Upper lobe of right lung (tissue), 1 donor: ENCODE measurements at places on chromosomes 4 and X.
A peak's percentile ranks its signal among the peaks of the same experiment; 100 is the strongest.

GRCh38 chr4:126937342-126937741, 695.4 kb upstream of the INTU start:
- H3K36me3 ChIP-seq = no peaks in the 10 kb centered on the region
- H3K4me1 ChIP-seq = no peaks in the 10 kb centered on the region
- no peak overlapping the region for H3K27ac ChIP-seq
- DNase-seq = no peak
- no peaks in the 10 kb centered on the region for H3K27me3 ChIP-seq

DNA sequence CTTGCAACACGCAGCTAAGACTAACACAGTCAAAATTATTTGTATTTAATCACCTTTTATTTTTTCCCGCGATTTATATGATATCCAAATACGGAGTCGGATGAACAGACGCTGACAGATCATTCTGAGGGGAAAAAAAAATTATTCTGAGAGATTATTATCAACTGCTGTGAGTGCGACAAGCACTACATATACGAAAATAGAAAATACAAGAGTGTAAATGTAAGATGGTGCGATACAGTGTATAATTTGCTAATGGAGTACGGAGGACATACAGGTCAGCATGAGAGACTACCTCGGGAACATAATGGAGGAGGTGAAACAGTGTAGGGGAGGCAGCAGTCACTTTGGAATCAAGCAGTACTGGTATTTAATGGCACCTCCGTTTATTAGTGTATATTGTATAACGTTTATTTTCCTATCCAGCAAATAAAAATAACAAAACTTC, 2.8 kb upstream of the LIN54 start:
- DNase-seq = no peak
- no peaks in the 10 kb centered on the region for H3K36me3 ChIP-seq
- H3K4me1 ChIP-seq = peaks cover 30% of the 10 kb centered on the region
- H3K4me3 ChIP-seq = peak overlapping the region; percentile 77

GRCh38 chr4:90002441-90003062, 107.9 kb downstream of the MMRN1 start:
- H3K27me3 ChIP-seq = no peaks in the 10 kb centered on the region
- no peaks in the 10 kb centered on the region for H3K4me1 ChIP-seq
- no peak for DNase-seq
- no peak overlapping the region for H3K27ac ChIP-seq
- no peak overlapping the region for H3K4me3 ChIP-seq

DNA sequence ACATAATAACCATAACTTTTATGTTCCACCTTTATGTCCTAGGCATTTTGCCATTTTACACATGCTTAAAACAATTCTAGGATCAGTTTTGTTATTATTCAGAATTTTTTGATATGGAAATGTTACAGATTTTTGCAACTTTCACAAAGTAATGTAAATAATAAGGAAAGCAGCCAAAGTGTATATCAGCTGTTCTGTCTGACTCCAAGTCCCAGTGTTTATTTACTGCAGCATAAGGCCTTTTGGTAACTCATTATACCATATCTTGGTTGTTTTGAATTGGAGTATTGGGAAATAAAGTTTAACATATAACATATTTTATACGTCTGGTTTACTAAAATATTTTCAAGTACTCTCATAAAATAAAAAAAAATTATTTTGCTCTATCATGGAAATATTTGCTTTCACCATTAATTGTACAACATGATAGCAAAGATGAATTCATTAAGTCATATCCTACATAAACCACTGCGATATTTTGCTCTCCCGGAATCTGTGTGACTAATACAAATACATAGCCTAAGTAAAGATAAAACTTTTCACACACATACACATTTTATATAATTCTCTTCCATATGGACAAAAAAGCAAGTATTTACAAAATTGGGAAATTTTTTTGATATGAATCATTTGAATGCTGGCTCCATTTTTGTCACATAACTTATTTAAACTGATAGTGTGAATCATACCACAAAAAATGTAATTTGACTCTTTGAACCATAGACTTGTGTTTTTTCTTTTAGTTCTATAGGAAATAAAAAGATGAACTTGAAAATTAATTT, 399.0 kb downstream of the PABPC4L start:
- no peaks in the 10 kb centered on the region for H3K27me3 ChIP-seq
- DNase-seq = no peak
- H3K36me3 ChIP-seq = no peaks in the 10 kb centered on the region

- DNase-seq = peak; percentile 65
- no peaks in the 10 kb centered on the region for H3K27me3 ChIP-seq
- H3K4me3 ChIP-seq = peak overlapping the region; percentile 70
- peak overlapping the region; percentile 95 for H3K27ac ChIP-seq
- peaks cover 4% of the 10 kb centered on the region for H3K4me1 ChIP-seq
These were observed 498 bp downstream of the RBMX start for GRCh38 chrX:136880003-136880451.

GRCh38 chrX:97039363-97040029, 155.8 kb downstream of the RPA4 start:
- no peaks in the 10 kb centered on the region for H3K36me3 ChIP-seq
- no peaks in the 10 kb centered on the region for H3K27me3 ChIP-seq
- H3K4me1 ChIP-seq = no peaks in the 10 kb centered on the region
- no peak overlapping the region for H3K27ac ChIP-seq
- no peak overlapping the region for H3K4me3 ChIP-seq

DNA sequence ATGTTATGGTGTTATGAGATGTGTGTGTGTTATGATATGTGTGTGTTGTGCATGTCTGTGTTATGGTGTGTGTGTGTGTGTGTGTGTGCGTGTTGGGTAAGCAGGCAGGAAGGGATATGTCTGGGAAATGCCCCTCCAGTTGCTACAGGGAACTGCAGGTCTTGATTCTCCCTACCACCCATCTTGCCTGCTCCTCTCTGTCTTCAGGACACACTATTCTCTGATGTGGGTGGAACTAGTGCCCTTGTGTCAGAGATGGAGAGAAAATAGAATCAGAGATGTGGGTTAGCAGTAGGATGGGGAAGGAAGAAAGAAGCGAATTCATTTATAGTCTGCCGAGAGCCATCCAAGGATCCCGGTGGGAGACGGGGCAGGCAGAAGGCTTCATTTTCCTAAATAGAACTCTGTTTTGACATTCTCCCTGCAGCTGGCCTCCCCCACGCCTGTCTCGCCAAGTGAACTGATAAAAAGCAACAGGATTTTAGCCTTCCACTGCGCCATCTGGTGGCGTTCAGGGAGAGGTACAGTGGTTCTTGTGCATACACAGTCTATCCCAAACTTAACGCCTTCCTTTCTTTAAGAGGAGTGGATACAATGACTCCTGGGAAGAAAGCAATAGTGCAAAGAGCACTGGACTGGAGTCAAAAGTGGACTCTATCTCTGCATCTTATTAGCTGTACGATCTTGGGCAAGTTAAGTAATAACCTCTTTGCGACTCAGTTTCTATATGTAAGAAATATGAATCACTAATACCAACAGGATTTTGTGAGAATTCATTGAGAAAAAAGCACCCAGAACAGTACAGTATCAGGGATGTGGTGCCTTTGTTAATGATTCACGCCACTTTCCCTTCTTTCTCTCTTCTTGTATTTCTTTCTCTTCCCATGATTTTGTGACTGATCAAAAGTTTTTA, 14.1 kb upstream of the MGST2 start:
- no peak overlapping the region for H3K4me3 ChIP-seq
- no peaks in the 10 kb centered on the region for H3K36me3 ChIP-seq
- no peak overlapping the region for H3K27ac ChIP-seq
- no peaks in the 10 kb centered on the region for H3K4me1 ChIP-seq
- peak; percentile 75 for DNase-seq
- no peaks in the 10 kb centered on the region for H3K27me3 ChIP-seq

DNA sequence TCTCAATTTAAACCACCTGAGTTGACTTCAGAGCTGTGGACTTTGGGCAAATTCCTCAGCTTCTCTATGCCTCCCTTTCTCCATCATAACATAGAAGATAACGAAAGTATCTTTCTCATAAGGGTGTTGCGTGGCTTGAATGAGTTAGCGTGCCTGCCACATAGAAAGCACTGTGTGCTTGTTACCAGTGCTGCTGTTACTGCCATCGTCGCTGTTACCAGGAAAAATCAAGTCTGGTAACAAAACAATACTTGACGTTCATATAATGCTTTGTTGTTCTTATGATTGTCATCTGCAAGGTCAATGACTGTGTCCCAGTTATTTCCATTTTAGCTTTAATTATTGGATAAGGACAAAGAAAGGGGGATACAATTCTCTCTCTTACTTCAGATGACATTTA, 64.4 kb downstream of the DDX60L start:
- no peaks in the 10 kb centered on the region for H3K27me3 ChIP-seq
- no peaks in the 10 kb centered on the region for H3K4me1 ChIP-seq
- H3K4me3 ChIP-seq = no peak overlapping the region
- no peak for DNase-seq

DNA sequence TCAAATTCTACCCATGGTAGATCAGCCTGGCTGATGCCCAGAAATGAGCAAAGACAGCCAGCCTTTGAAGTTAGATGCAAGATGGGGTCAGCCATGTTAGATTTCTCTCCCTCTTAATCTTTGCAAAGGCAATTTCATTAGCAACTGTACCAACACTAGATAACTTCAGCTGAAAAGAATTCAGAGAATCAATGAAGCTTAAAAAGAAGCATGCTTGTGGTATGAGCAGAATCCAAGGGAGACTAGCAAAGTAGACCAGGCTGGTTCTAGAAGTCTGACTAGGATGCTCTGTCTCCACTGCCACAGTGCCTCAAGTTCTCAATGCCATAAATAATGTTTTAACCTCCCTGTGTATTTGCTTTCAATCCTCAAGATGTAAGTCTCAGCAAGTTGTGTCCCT, 247.3 kb downstream of the SLC7A11 start:
- no peak for DNase-seq
- no peak overlapping the region for H3K27ac ChIP-seq
- H3K4me3 ChIP-seq = no peak overlapping the region
- H3K36me3 ChIP-seq = no peaks in the 10 kb centered on the region

GRCh38 chr4:76211769-76212708, 1.6 kb downstream of the SCARB2 start:
- peak overlapping the region; percentile 82 for H3K4me3 ChIP-seq
- H3K36me3 ChIP-seq = no peaks in the 10 kb centered on the region

DNA sequence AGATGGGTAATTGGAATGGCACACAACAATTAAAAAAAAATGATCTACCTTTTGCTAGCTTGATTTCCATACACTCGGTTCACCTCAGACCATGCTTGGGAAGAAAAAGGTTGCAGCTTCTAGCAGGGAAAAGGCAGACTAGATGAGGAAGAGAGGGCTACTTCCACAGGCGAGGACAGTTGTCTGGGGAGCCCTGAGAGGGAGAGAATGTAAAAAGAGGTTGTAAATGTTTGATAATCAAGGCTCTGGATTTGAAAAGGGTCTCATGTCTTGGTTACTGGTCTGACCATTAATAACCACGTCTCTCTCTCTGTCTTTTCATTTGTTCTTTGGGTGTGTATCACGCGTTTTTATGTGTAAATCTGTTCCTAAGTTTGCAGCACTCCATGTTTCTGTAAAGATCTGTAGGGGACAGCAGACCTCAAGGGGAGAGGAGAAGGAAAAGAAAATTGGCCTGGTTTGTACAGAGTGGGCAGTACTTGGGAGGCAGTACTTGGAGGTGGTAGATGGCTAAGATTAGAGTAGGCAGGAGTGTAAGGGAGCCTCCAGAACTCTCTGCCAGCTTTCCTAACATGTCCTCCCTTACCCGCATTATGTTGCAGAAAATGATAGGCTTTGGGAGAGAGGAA, 750 bp downstream of the ARMCX5 start:
- no peaks in the 10 kb centered on the region for H3K36me3 ChIP-seq
- peak overlapping the region; percentile 61 for H3K4me3 ChIP-seq
- DNase-seq = no peak
- H3K27me3 ChIP-seq = no peaks in the 10 kb centered on the region
- H3K4me1 ChIP-seq = no peaks in the 10 kb centered on the region
- H3K27ac ChIP-seq = peak overlapping the region; percentile 84

DNA sequence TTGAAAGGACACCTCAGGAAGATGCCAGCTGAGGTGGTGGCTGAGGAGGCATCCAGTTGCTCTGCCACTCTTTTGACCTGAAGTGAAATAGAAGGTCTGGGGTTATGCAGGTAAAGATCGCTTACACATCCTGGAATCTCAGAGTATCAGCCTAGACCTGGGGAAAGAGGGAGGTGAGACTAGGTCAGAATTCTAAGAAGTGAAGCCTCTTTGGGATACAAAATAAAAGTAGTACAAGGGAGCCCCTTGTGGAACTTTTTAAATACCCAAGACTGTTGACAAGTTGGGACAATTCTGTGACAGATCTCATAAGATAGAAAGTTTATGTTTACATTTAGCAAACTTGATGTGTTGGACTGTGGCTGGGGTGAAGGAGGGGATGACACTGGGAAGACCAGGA, 263.1 kb downstream of the SPRY1 start:
- H3K27me3 ChIP-seq = no peaks in the 10 kb centered on the region
- no peak for DNase-seq
- no peaks in the 10 kb centered on the region for H3K36me3 ChIP-seq

DNA sequence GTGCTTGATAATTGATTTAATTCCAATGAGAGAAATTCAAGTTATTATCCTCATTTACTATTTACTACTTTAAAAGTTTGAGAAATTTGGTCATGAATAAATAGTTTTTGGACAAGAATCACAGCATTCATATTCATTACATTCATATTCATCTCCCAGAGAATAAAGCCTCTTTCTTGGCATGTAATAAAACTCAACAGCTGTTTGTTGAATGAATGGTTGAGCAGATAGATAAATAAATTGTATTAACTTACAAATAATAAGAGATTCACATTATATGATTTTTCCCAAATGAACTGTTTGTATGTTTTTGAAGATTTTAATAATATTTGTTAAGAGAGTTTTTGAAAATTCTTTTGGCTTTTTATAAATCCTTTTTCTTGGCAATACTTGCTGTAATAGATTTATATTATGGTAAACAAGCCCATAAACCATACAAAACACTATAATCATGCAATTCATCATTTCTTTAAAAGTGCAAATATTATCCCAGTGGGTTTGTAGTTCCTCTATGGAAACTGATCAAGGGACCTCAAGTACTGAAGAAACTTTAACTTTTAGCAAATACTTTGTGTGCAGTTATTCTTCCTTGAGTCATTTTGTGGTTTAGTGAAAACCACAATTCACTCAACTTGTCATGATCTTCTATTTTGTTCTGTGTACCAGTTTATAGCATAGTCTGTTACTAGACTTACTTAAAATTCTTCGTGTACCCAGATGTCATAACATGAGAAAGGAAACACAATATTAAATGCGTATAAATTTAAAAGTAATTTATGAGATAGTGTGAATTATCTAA, 371.8 kb downstream of the ADGRL3 start:
- no peak for DNase-seq
- H3K27ac ChIP-seq = no peak overlapping the region
- no peak overlapping the region for H3K4me3 ChIP-seq
- no peaks in the 10 kb centered on the region for H3K27me3 ChIP-seq
- no peaks in the 10 kb centered on the region for H3K4me1 ChIP-seq
- H3K36me3 ChIP-seq = no peaks in the 10 kb centered on the region

- peaks cover 11% of the 10 kb centered on the region for H3K4me1 ChIP-seq
- DNase-seq = peak; percentile 85
- H3K27ac ChIP-seq = peak within 1 kb of the TSS; percentile 75
- no peaks in the 10 kb centered on the region for H3K36me3 ChIP-seq
- H3K27me3 ChIP-seq = no peaks in the 10 kb centered on the region
These were observed at the start of gene DCLK2 for GRCh38 chr4:150078041-150078578. Gene DCLK2, plus strand, starts transcription at chr4:150078445. Its CDS starts 583 bp downstream, at chr4:150079028.

- H3K4me3 ChIP-seq = no peak overlapping the region
- H3K4me1 ChIP-seq = no peaks in the 10 kb centered on the region
- no peak for DNase-seq
- H3K27me3 ChIP-seq = no peaks in the 10 kb centered on the region
These were observed 113.0 kb upstream of the SH3RF1 start for GRCh38 chr4:169383724-169384123.

GRCh38 chr4:101693842-101694398, 96.6 kb upstream of the BANK1 start:
- H3K27me3 ChIP-seq = no peaks in the 10 kb centered on the region
- H3K4me1 ChIP-seq = no peaks in the 10 kb centered on the region
- H3K4me3 ChIP-seq = no peak overlapping the region
- H3K36me3 ChIP-seq = no peaks in the 10 kb centered on the region
